ENCODE measurements at places on chromosomes 1 and 21. TPM values are rescaled to one million over a fixed set of nuclear protein-coding genes. Genes with fewer than 3 reads are reported as not detected.
A peak's percentile ranks its signal among the peaks of the same experiment; 100 is the strongest.

- DNase-seq, result no peak
Measured at GRCh38 chr1:32894019-32894600, 7.1 kb downstream of the TMEM54 start.

The MROH9 gene
- total RNA-seq, result not detected

The SH2D1B gene
- total RNA-seq, result not detected

DNA sequence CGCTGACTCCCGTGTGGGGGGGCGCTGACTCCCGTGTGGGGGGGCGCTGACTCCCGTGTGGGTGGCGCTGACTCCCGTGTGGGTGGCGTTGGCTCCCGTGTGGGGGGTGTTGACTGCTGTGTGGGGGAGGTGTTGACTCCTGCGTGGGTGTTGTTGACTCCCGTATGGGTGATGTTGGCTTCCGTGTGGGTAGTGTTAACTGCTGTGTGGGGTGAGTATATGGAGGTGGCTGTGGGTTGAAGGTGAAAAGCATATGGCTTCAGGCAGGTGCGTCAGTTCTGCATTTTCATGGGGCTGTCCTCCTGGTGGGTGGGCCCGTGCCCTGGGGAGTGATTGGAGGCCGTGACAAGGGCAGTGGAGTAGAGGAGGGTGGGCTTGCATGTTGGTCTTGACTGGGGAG is 7.9 kb downstream of the PLCH2 start:
- no peak for DNase-seq

- DNase-seq, result no peak
Measured at GRCh38 chr1:108179018-108179417, 21.1 kb downstream of the SLC25A24 start.

The PALMD gene
- 16.2 TPM for total RNA-seq

GRCh38 chr1:92211166-92211565 is 6.5 kb upstream of the C1orf146 start:
- no peak for DNase-seq

- no peak for DNase-seq
Measured at GRCh38 chr1:50705699-50706098, 254.4 kb downstream of the FAF1 start.

DNA sequence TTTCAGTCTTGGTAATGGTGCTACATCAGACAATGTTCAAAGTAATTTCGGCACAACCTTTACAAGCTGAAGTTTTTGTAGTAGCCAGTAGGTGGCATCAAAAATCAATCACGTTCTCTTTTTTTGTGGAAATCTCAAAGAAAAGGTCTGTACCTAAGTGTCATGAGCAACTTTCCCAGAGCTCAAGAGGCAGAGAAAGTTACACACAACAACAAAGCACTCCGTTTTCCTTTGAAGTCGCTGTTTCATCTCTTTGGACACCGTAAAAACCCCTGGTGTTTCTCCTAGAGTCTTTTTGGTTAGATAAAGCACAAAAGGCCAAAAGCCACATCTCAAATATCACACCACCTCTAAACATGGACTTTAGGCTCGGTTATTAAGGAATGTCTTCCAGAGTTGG is 131.6 kb downstream of the LHX8 start:
- DNase-seq, result peak; percentile 62

DNA sequence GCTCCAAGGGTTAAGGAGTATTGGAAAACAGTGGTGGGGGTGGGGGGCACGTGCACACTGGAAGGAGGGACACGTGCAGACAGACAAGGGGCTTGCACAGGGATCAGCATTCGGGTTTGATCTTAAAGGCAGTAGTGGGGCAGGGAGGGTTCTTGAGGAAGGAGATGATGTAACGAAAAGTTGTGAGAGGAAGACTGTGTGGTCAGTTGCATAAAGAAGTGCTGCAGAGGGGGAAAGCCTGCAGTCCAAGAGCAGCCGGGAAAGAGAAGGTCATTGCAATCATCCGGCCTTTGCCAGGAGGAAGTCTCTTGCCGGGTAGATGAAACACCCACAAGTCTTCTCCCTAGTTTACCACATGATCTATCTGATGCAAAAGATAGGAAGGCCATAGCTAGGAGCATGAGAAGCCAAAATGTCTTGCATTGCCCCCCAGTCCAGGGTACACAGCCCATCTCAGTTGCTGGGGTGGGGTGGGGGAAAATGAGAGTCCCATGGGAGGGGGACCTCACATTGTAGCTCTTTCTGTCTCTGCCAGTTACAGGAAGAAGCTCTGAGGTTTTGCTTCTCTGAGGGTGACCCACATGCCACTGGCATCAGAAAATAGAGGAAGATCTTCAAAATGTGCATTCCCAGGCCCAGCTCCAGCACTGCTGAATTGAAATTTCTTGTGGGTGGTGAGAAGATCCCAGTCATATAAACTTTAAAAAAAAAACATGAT is 202.5 kb upstream of the RAB4A start:
- DNase-seq, result peak; percentile 50

GRCh38 chr1:84936116-84936810 is 43.3 kb upstream of the LPAR3 start:
- peak; percentile 88 for DNase-seq

The ITLN2 gene
- not detected for total RNA-seq

GRCh38 chr1:14677292-14677971 is 78.9 kb downstream of the KAZN start:
- no peak for DNase-seq

- DNase-seq, result no peak
Measured at GRCh38 chr1:4678066-4678717, 23.8 kb downstream of the AJAP1 start.

GRCh38 chr1:59156051-59156450 is 140.8 kb upstream of the FGGY start:
- DNase-seq, result no peak

GRCh38 chr1:55854911-55855310 is 639.7 kb upstream of the USP24 start:
- no peak for DNase-seq

The C4BPB gene
- not detected for total RNA-seq

DNA sequence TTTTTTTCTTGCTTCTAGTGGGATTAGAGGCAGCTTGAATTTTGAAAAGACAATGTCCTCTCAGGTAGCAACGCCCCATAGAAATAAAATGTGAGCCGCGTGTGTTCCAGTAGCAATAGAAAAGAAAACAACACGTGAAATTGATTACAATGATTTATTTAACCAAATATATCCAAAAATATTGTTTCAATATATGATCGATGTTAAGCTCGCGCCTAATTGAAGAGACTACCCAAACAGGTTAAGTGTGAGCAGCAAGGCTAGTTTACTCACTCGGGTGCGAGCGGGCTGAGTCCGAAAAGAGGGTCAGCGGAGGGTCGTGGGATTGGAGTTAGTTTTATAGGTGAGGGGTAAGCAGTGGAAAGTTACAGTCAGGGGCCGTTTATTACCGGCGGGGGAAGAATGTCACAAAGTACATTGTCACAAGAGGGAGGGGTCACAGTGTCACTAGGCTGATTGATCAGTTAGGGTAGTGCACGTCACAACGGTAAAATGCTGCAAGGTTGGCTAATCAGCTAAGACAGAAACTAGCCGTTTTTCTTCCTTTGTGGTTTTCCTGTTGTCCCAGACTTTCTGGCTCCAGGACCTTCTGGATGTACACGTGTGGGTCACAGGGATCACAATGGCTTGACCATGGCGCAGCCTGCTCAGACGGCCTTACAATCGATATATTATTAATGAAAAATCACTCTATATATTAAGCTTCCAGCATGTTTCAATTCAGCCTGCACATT is 697 bp upstream of the ZNF670 start:
- DNase-seq, result no peak

- DNase-seq, result peak; percentile 80
Measured at GRCh38 chr1:29122682-29123052, 1.0 kb downstream of the TMEM200B start.

- DNase-seq, result no peak
Measured at GRCh38 chr1:168917796-168918195, 188.7 kb upstream of the ATP1B1 start.

- DNase-seq, result no peak
Measured at GRCh38 chr1:218556016-218556415, 210.9 kb downstream of the TGFB2 start.

The ACTL8 gene
- total RNA-seq, result not detected

The SPATA17 gene
- 2.3 TPM for total RNA-seq

The PSMB4 gene
- total RNA-seq, result 145 TPM

- DNase-seq, result peak; percentile 19
Measured at GRCh38 chr1:208834381-208835096, 590.4 kb upstream of the PLXNA2 start.

The BECN2 gene
- total RNA-seq, result not detected

DNA sequence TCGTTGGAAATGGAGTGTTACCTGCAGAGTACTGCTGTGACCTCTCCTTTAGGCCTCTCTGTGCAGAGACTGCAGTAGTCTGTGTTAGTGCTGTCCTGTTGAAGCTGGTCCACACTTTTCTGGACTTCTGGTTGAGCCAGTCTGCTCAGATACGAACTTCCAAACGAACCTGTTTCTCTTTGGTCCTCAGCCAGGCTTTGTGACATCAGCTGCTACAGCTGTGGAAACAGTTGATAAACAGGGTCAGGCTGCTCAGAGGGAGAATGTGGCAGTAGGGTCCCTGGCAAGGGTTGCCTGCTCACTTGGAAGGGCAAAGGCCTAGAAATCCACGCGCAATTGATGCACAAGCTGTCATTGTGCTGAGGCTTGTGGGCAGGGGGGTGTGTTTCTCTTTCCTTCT is 98.8 kb downstream of the NOS1AP start:
- DNase-seq, result peak; percentile 90

- DNase-seq, result no peak
Measured at GRCh38 chr1:74412244-74412643, 100.2 kb downstream of the LRRC53 start.

DNA sequence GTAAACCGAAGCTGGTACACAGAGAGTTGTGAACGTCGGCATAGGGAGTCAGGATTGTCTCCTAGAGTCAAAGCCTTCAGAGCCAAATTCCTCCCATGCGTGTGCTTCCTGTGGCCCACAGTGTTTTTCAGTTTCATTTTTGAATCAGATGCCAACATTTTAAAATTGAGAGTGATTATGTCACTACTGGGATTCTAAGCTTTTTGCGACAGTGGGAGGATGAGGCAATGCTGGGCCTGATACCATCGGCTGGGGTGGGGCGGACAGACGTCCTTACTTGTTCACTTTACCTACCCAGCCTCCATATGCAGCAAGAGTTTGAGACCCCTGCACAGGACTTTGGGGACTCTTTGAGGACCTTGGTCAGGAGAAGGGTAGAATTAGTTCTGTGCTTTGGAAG is 1.3 kb upstream of the KLHDC7A start:
- DNase-seq, result no peak

- DNase-seq, result peak; percentile 4
Measured at GRCh38 chr1:220966041-220966440, 86.8 kb downstream of the HLX start.

GRCh38 chr1:201545851-201546492 is 7.0 kb downstream of the NAV1 start:
- DNase-seq, result no peak

DNA sequence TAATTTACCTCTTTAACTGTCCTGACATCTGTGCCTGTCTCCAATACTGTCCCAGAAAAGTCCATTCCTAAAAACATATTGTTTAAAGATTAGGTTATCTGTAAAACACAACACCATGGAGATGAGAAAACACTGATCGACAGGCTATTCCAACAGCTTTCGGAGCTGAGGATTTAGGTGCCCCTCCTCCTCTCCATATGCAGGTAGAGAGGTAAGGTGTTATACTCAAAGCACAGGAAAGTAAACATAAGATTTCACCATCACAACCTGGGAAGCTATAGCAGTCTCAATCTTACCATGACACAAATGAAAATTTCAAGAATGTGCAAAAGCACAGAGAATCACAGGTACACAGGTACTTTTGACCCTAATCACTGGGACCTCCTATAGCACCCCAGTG is 60.9 kb upstream of the RASAL2 start:
- DNase-seq, result no peak

Measured in stomach (tissue), 19 donors.